ENCODE measurements at places on chromosomes 11 and 22. TPM values are rescaled to one million over a fixed set of nuclear protein-coding genes. Genes with fewer than 3 reads are reported as not detected.

SLC6A5 gene
- total RNA-seq = not detected

MACROD1 gene
- 4.0 TPM for total RNA-seq

GRM5 gene
- total RNA-seq = not detected

OR52A1 gene
- total RNA-seq = not detected

SEPTIN5 gene
- 20.9 TPM for total RNA-seq

OR52I1 gene
- not detected for total RNA-seq

IFITM2 gene
- total RNA-seq = 52.9 TPM

P2RX6 gene
- total RNA-seq = 0.21 TPM

CYB5R2 gene
- total RNA-seq = 1.5 TPM

SYT12 gene
- total RNA-seq = 0.10 TPM

MGAT3 gene
- 0.21 TPM for total RNA-seq

CASP1 gene
- 99.5 TPM for total RNA-seq

OR6A2 gene
- total RNA-seq = not detected

MS4A15 gene
- total RNA-seq = not detected

FGF3 gene
- total RNA-seq = not detected

SYT7 gene
- total RNA-seq = under 0.01 TPM

MUC6 gene
- under 0.01 TPM for total RNA-seq

GPR83 gene
- total RNA-seq = 0.10 TPM

DGCR6 gene
- total RNA-seq = 6.4 TPM

OR51B6 gene
- not detected for total RNA-seq

GGTLC2 gene
- total RNA-seq = not detected

FOLR2 gene
- 3.3 TPM for total RNA-seq

ACER3 gene
- total RNA-seq = 13.6 TPM

PRR33 gene
- total RNA-seq = not detected

OR8J3 gene
- total RNA-seq = not detected

SEZ6L gene
- 0.84 TPM for total RNA-seq

MRGPRX3 gene
- total RNA-seq = not detected

KDM4E gene
- total RNA-seq = not detected

TSSK2 gene
- 0.21 TPM for total RNA-seq

MUC5AC gene
- under 0.01 TPM for total RNA-seq

VSIG10L2 gene
- total RNA-seq = not detected

XBP1 gene
- 221 TPM for total RNA-seq

DDTL gene
- 3.8 TPM for total RNA-seq

FAR1 gene
- 66.9 TPM for total RNA-seq

TSGA10IP gene
- 0.10 TPM for total RNA-seq

RPL27A gene
- total RNA-seq = 1,583 TPM

SOX6 gene
- 0.10 TPM for total RNA-seq

RIMBP3B gene
- not detected for total RNA-seq

RIC3 gene
- 27.5 TPM for total RNA-seq
